ENCODE measurements at places on chromosomes 12 and 14.

GRCh38 chr14:100077441-100077840 lies 12.2 kb downstream of the EVL start:
- no peak for ATAC-seq

GRCh38 chr14:77041881-77042545 lies 13.5 kb upstream of the IRF2BPL start:
- ATAC-seq, result no peak

- no peak for ATAC-seq
Measured at GRCh38 chr14:31703056-31703455, 141.9 kb downstream of the NUBPL start.

DNA sequence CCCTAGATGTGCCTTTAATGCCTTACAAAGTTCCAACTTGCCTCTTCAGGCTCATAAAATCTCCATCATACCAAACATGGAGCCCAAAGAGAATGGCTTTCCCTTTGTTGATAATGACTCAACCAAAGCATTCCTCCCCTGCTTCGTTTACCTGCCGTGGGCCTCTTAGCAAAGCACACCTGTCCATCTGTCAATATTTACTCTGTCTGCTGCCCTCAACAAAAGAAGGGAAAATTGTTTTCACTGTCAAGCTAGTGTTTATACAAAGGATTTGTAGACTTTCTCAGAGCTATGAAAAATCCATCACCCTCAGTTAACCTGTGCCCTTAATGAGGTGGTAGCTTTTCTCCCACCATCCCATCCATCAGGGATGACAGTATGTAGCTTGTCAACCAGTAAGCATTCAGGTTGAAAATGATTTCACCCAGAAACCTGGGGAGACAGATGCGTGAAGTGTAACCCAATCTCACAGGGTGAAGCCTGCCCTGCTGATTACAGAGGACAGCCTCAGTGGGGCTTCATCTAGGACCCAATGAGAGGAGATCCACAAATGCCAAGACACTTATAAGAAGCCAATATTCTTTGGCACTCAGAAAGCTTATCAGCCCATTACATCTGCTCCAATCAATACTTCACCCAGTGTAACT lies 278.1 kb downstream of the NUAK1 start:
- ATAC-seq, result no peak

DNA sequence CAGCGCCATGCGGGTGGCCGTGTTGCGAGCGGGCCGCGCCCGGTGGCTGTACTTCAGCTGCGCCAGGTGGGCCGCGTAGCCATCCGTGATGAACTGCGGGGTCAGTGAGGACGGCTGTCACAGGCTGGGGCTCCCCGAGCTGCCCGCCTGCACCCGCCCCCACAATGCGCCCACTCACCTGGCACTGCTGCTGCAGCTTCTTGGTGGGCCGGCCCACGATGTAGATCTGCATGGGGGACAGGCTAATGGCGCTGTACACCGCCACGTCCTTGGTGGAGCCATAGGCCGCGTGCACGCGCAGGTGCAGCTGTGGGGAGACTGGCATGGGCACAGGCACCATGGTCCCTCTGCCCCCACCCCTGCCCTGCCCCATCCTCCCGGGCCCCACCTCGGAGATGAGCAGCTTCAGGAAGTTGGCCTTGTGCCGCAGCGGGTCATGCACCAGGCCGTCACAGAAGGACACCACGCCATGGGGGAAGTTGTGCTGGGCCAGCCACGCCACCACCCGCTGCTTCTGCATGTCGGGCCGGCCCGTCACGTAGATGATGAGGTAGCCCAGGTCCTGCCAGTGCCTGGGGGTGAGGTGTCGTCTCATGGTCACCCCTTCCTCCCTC lies 5.9 kb downstream of the ARL6IP4 start:
- ATAC-seq, result no peak

DNA sequence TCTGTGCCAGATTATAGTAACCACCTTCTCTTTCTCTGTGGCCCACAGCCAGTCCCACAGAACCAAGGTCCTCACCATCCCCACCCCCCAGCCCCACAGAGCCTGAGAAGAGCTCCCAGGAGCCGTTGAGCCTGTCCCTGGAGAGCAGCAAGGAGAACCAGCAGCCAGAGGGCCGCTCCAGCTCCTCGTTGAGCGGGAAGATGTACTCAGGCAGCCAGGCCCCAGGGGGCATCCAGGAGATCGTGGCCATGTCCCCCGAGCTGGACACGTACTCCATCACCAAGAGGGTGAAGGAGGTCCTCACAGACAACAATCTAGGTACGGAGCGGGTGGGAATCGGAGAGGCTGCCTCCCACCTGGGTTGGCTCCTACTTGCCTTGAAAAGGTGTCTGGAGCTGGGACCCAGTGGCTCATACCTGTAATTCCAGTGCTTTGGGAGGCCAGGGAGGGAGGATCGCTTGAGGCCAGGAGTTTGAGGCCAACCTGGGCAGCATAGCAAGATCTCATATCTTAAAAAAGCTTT lies 34.4 kb downstream of the PHETA1 start:
- no peak for ATAC-seq

GRCh38 chr12:49868952-49869815 lies 26.3 kb upstream of the BCDIN3D start:
- ATAC-seq, result no peak

DNA sequence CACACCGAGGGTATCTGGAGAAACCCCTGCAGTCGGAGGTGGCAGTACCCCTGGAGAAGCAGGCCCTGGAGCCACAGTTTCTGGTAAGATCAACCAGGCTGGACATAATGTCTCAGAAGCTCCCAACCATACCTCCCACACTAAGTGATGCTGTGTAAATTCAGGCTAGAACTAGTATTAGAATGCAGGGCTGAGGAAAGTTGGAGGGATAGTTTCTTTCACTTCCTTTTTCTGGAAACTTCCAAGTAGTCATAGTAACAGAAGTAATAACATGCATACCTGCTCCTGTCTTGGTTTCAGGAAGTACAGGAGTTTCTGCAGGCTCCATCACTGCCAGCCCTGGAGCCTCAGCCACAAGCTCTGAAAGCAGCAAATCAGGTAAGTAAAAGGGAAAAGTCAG lies 228.1 kb upstream of the CNTN1 start:
- no peak for ATAC-seq

- no peak for ATAC-seq
Measured at GRCh38 chr14:41297576-41298327, 308.9 kb upstream of the LRFN5 start.

- ATAC-seq, result no peak
Measured at GRCh38 chr12:87280356-87280755, 748.8 kb downstream of the C12orf50 start.

GRCh38 chr14:69754487-69754886 lies 12.5 kb upstream of the SRSF5 start:
- ATAC-seq, result no peak

GRCh38 chr12:18168016-18168415 lies 78.0 kb upstream of the RERGL start:
- ATAC-seq, result no peak

DNA sequence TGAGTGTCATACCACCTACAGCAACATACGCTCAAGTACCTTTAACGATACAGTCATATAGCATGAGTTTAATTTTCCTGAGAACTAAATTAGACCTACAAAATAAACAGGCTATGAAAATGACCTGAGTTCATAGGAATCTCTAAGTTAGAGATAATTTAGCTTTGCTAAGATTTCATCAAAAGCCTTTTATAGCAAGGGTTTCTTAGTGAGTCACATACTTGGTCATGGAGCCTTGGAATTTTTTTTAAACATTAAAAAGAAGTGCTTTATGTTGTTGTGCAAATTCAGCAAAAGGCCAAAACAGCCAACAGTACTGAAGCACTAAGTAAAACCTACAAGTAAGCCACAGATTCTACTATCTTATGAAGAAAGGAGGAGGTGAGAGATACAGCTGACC lies 93.6 kb upstream of the FERMT2 start:
- no peak for ATAC-seq

- ATAC-seq, result no peak
Measured at GRCh38 chr12:127223731-127224130, 1043.2 kb upstream of the TMEM132C start.

GRCh38 chr14:63470962-63471793 lies 72.0 kb downstream of the PPP2R5E start:
- ATAC-seq, result peak; percentile 89

GRCh38 chr14:63996016-63996415 lies 143.2 kb downstream of the SYNE2 start:
- ATAC-seq, result no peak

GRCh38 chr12:106238146-106238545 lies 9.7 kb downstream of the CKAP4 start:
- no peak for ATAC-seq

DNA sequence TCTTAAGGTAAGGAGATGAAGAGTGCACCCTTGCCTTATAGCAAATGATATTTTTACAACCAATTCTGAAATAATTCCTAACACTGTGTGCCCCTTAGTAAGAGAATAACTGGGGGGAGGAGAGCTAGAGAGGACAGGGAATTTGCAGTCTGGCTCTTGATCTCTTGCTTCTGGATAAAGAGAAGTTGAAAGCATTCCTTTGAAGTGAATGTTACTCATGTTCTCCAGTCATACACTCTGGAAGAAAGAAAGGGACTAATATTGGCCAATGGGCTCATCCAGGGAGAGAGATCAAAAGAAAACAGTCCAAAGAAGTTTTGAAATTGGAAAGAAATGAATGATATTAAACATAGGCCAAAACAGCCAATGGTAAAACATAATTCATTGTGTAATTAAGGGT lies 25.3 kb downstream of the C12orf75 start:
- ATAC-seq, result no peak

DNA sequence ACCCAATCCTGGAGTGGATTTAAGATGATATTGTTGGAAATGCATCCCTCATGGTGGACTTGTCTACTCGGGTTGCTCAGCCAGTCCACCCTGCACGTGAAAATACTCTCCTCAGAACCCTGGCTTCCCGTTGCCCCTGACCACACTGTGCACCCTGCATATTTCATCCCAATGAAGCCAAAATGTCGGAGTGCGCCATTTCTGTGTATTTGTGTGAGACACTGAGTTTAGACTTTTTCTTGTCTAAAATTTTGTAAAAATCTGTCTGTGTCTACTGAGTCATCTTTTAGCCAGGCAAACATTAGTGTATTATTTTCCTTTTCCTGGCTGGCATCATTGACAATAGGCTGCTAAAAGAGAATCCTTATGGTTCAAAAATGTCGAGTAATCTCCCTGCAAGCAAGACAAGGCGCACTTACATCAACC lies 485 bp upstream of the PNMA1 start:
- no peak for ATAC-seq

GRCh38 chr14:99875836-99876235 lies 82.6 kb downstream of the EML1 start:
- ATAC-seq, result no peak

DNA sequence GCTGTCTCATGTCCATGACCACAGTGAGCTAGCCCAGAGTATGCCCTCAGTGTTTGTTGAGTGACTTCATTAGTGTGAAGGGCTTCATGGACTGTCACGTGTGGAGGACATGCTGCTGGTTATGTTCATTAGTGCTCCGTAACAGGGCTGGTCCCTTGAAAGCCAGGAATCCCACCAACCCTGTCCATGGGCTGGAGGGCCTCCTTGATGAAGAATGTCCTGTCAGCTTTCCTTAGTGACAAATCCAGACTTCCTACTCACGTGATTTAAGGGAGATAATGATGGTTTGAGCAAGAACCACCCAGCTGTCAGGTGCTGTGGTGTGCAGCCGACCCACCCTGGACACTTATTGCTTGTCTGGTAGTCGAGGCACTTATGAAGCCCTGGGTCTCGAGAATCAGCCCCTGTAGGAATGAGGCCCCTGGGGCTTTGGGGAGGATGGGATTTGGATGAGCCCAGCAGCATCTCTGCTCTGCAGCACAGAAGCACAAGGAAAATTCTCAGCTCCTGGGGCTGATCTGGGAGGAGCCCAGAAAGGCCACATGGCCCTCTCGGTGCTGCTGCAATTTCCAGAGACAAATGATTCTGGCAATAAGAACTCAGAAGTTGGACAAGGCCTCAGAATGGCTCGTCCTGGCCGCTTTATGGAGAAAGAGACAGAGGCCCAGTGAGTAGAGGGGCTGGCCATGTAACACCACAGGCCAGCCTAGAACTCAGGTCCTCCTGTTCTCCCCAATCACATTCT lies 37.2 kb upstream of the FAM181A start:
- ATAC-seq, result no peak

DNA sequence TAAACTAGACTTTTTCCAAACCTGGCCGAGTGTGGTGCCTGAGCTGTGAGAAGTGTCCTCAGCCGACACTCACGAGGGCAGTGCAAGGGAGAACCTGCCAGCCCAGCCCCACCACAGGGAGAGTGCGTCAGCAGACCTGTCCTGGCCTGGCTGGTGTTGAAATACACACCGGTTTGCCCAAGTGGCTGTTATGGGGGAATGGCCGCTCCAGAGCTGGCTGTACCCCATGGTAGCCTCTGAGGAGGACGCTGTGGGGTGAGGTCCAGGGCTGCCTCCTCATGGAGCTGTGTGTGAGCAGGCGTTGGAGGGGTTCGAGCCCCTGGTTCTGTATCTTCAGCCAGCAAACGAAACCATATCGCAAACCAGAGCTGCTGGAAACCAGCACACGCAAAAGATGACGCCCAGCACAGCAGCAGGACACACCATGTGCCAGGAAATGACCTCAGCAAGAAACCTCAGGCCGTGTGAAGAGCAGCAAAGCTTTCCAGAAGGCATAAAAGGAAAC lies 9.4 kb downstream of the ANKRD9 start:
- no peak for ATAC-seq

DNA sequence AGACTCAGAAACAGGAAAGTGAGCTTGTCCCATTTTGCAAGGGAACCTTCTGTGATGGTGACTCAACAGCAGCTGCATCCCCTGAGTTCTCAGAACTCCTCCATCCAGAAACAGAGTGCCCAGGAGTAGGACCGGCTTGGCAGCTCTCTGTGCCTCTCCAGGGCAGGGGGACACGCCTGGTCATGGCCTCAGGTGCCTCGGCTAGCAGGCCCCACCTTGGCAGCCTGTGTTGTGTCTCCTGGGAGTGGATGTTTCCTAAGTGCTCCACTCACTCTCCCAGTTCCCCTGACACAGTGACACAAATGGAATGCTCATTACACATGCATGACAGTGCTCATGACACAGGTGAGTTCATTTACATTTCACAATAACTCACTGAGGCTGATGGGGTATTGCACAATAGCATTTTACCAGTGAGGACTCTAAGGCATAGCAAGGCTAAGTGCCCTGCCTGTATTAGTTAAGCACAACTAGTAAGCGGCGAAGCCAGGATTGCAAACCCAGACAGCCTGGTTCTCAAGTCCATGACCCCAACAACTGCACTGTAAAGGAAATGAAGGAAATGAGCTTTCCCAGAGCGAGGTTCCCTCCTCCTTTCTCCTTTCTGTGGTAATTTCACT lies 47.4 kb downstream of the CALM1 start:
- ATAC-seq, result no peak

DNA sequence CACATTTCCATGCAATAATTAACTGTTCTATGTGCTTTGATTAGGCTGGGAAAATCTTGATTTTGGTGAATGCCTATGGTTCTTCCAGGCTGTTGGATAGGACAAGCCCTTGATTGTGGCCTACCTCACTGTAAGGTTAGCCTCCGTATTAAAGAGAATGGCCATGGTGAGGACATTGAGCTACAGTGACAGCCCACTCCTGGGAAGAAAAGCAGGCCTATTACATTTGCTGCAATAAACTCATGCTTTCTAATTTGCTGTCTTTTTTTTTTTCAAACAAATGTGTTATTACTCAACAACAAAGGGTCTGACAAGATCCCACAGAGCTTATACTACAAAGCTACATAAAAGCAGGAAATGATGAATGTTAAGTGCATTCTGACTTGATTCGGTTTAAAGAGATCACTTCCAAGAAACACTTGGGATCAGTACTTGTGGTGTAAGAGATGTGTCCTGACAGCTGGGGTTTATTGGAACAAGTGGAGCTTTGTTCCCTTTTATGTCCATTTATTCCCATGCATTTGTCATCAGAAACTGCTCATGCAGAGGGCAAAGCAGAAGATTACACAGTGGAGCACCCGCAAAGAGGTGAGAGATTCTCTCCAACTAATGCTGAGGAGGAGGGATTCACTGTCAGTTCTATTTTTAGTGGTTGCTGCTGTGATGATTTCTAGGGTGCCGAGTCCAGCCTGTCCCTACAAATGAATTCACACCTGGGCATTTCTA lies 29.1 kb upstream of the KCNK10 start:
- ATAC-seq, result no peak

Data from activated CD4-positive, CD25-positive, alpha-beta regulatory T cell treated with anti-CD3 and anti-CD28 coated beads, Interleukin-2, amount 50 U/mL, for 24 hours (primary cell).